A549 treated with AZD2906 at 1 μM for 4 hours (cell line): ENCODE measurements at places on chromosomes 11 and 22. TPM values are rescaled to one million over a fixed set of nuclear protein-coding genes. Genes with fewer than 3 reads are reported as not detected.

Gene UBQLN3
- not detected in 5 replicates for total RNA-seq

Gene TEX54
- not detected in 5 replicates for total RNA-seq

Gene MS4A1
- not detected in 5 replicates for total RNA-seq

Gene NXPE4
- not detected in 5 replicates for total RNA-seq

Gene APLNR
- total RNA-seq: 0.03 TPM in 2 of 5 replicates, not detected in the others

Gene C1QTNF5
- not detected in 5 replicates for total RNA-seq

Gene LMNTD2
- total RNA-seq: 1.4 to 3.0 TPM (median 2.9 TPM) in 5 replicates

Gene FXYD2
- total RNA-seq: 13.5 to 21.2 TPM (median 15.8 TPM) in 5 replicates

Gene CABP4
- total RNA-seq: not detected in 5 replicates

Gene TIMP3
- 1.00 to 1.5 TPM (median 1.2 TPM) in 5 replicates for total RNA-seq

Gene OR10D3
- not detected in 5 replicates for total RNA-seq

Gene DNAJC24
- total RNA-seq: 8.3 to 10.8 TPM (median 8.9 TPM) in 5 replicates

Gene SAA4
- not detected in 5 replicates for total RNA-seq

Gene ANO3
- 0.02 to 0.03 TPM (median 0.03 TPM) in 3 of 5 replicates, not detected in the others for total RNA-seq

Gene OR5B21
- not detected in 5 replicates for total RNA-seq

Gene PIM3
- total RNA-seq: 50.2 to 87.4 TPM (median 85.3 TPM) in 5 replicates

Gene BIK
- total RNA-seq: 1.7 to 2.5 TPM (median 2.0 TPM) in 5 replicates

Gene KDM4E
- total RNA-seq: not detected in 5 replicates

Gene IGSF22
- total RNA-seq: not detected in 5 replicates

Gene ZC3H7B
- total RNA-seq: 19.4 to 24.1 TPM (median 21.0 TPM) in 5 replicates

Gene PKP3
- total RNA-seq: 30.1 to 40.1 TPM (median 38.2 TPM) in 5 replicates

Gene SYCE3
- 0.22 to 0.37 TPM (median 0.29 TPM) in 3 of 5 replicates, not detected in the others for total RNA-seq

Gene C11orf42
- not detected in 5 replicates for total RNA-seq

Gene RAB38
- total RNA-seq: 0.77 to 1.2 TPM (median 0.94 TPM) in 5 replicates

Gene ART1
- 0.06 to 0.10 TPM in 2 of 5 replicates, not detected in the others for total RNA-seq

Gene HOATZ
- not detected in 5 replicates for total RNA-seq

Gene LRRC74B
- 0.05 to 0.06 TPM in 2 of 5 replicates, not detected in the others for total RNA-seq

Gene IL17REL
- total RNA-seq: 0.02 to 0.08 TPM (median 0.04 TPM) in 5 replicates

Gene TEX12
- not detected in 5 replicates for total RNA-seq

Gene KCNK7
- 0.51 to 0.95 TPM (median 0.72 TPM) in 5 replicates for total RNA-seq

Gene CCDC81
- total RNA-seq: 0.21 to 0.45 TPM (median 0.25 TPM) in 5 replicates

Gene OR51I1
- not detected in 5 replicates for total RNA-seq

Gene OR5A2
- not detected in 5 replicates for total RNA-seq

Gene RHOD
- 32.5 to 52.9 TPM (median 48.2 TPM) in 5 replicates for total RNA-seq

Gene APOL3
- 0.05 to 0.22 TPM (median 0.15 TPM) in 3 of 5 replicates, not detected in the others for total RNA-seq

Gene DNAJB7
- not detected in 5 replicates for total RNA-seq

Gene CSNK2A3
- total RNA-seq: 1.7 to 2.5 TPM (median 1.8 TPM) in 5 replicates

Gene KRTAP5-11
- not detected in 5 replicates for total RNA-seq

Gene OR2AG2
- total RNA-seq: 0.06 to 0.11 TPM in 2 of 5 replicates, not detected in the others

Gene SMC1B
- 0.03 to 0.05 TPM in 2 of 5 replicates, not detected in the others for total RNA-seq

Gene ANKK1
- total RNA-seq: 0.05 to 0.10 TPM (median 0.10 TPM) in 3 of 5 replicates, not detected in the others
